ENCODE measurements at places on chromosomes 6 and 20.

DNA sequence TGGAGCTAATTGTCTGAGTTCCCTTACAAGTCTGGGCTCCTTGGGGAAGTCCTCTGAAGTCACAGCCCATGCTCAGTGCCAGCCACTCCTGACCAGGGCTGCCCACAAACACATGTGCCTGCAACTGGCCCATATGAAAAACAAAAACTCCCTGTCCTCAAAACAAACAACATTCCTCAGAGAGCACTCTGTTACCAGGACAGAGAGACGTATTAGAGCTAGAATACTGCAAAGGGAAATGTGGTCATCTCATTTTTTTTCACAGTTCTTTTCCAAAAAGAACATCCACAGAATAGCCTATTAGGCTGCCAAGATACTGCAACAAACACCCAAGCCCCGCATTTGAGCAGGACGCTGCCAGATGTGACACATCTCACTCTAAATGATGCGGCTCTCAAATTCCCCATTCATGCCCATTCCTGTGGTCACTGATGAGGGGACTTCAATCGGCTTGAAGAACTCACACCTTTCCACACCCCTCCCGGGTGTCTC, 71.1 kb downstream of the SLC22A23 start:
- DNase-seq = no peak

DNA sequence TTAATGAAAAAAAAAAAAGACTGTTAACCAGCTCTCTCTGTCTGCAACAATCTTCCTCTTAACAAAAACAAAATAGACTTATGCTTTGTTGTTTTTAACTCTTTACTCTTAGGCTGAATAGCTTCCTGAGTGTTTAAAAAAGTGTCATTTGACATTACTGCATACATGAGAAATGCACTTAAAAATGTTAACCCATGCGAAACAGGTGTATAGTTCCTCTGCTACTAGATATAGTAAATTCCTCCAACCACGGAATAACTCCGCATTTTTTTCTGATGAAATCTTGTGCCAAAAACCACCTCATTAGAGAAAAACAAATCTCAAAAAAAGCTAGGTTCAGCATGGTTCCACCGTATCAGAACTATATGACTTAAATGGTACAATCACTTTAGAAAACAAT, 426.0 kb downstream of the ADGRB3 start:
- no peak for DNase-seq

- DNase-seq = no peak
These were observed 6.7 kb downstream of the PHACTR2 start for GRCh38 chr6:143684486-143684885.

DNA sequence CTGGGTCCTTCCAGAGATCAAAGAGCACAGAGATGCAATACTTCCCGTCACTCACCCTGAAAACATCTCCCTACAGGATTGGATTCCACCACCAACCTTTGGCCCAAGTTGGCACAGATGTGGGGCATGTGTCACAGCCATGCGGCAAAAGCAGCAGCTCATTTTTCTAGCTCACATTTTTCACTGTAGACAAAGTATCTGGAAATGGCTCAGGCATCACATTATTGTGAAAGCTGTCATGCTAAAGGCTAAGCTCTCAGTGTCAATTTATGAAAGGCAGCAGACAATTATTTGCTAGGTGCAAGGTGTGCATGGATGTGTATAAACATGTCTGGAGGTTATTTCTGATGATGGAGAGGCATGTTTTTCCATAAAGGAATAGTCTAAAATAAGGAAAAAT, 248.8 kb upstream of the PRND start:
- no peak for DNase-seq

- DNase-seq = no peak
These were observed 20.5 kb downstream of the FOXF2 start for GRCh38 chr6:1409774-1410465.

- no peak for DNase-seq
These were observed 24.9 kb upstream of the PAQR8 start for GRCh38 chr6:52336919-52337561.

DNA sequence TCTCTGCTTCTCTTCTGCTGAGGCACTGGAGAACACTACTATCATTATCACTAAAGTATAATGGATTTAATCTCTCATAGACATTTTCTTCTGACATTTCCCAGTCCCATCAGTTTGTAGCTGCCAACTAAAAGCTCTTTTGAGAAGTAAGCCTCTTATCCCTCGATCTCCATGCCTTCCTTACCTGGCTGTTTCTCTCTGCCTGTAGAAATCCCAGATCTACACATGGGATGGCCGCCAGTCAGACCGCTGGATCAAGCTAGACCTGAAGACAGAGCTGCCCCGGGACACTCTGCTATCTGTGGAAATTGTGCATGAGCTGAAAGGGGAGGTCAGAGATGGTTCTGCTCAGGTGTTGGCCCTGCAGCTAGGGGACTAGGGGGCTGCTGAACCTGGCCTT, 25.4 kb downstream of the CCDC167 start:
- DNase-seq = no peak

- DNase-seq = no peak
These were observed 240.4 kb downstream of the PRL start for GRCh38 chr6:22056398-22056797.

DNA sequence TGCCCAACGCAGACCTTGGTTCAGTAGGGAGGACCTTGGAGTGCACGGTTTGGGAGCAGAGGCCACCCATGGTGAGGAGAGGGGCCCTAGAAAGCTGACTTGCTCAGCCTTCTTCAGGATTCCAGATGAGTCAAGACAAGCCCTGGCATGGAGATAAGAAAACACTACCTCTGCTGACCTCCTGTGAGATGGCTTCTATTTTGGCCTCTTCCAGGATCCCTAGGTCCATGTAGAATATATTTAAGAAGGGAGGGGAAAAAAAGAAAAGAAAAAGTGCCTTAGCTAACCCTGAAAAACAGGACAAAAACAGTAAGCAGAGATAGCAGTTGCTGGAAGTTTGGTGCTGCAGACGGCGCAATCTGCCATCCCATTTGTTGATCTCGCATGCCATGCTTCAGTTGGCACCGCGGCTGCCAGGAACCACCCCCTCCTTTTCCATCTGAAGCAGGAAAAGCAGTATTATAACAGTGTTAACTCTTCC, 100.0 kb downstream of the ARMC2 start:
- no peak for DNase-seq

DNA sequence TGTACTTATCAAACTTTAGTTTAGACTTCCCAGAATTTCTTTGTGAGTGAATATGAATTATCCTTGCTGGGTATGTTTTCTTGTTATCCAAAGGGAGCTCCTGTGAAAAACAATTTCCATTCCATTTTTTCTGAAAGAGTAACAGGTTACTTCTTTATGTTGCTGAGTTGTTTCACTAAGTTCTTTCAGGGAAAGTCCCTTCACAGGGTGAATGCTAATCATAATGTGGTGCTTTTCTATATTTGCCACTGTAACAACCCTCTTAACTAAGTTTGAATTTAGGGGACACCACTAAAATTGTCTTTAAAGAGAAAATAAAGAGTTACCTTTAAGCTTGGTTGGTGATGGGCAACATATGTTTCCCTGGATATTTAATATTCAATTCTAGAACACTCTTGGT, 79.4 kb downstream of the THEMIS start:
- no peak for DNase-seq

GRCh38 chr6:29764422-29765196, 41.4 kb downstream of the HLA-F start:
- DNase-seq = no peak

GRCh38 chr6:112251171-112251875, 3.0 kb downstream of the LAMA4 start:
- no peak for DNase-seq

GRCh38 chr20:35680452-35681183, 15.9 kb upstream of the CPNE1 start:
- no peak for DNase-seq

Measured in cortex of kidney (tissue), 1 donor.